ENCODE measurements at places on chromosomes 7 and 10.

GRCh38 chr10:42971251-42971599 is 105.6 kb upstream of the RET start:
- no peak for DNase-seq

- DNase-seq, result no peak
Observed at GRCh38 chr10:88012641-88013040, 149.2 kb downstream of the PTEN start.

GRCh38 chr7:25478925-25479324 is 250.6 kb upstream of the NPVF start:
- DNase-seq, result no peak

DNA sequence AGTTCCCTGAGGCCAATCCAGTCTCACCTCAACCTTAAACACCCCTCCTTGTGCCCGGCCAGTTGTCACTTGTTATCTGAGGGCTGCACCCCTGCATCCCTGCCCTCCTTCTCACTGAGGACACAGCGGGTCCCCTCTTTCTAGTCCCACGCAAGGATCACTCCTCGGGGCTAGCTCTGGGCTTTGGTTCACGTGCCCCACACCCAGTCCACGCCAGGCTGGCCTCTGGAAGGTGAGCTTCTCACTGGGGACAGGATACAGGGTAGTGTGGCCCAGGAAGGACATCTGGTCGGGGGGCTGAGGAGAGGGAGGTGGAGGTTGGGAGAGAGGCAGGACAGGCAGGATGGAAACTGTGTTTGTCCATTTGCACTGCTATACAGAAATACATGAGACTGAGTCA is 25.5 kb downstream of the UPP1 start:
- DNase-seq, result no peak

GRCh38 chr10:42830237-42830636 is 47.6 kb downstream of the BMS1 start:
- DNase-seq, result no peak

DNA sequence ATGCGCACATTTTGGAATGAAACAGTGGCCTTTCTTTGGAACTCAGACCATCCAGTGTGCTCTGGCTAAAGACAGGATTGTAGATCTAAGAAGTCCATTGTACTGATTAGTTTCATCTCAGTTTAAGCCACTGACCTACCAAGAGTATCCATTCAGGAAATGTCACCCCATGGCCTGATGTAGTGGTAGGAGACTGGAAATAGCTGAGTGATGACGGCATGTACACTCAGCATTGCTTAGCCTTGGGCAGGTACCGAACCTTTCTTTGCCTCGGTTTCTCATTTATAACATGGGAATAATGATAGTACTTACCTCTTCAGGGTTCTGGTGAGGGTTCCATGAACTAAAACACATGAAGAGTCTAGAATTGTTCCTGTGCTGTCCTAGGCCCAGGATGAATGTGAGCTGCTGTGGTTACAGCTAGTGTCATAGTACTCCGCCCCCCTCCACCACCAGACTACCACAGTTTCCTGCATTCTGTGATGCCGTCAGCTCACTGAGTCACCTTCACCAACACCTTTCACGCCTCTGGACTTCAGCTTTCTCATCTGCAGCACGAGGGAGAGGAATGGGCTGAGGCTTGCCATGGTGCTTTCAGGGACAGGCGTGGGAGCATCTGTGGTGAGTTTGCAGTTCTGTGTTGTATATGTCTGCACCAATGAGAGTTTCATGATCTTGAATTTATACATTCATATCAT is 484.0 kb upstream of the GALNT17 start:
- no peak for DNase-seq

DNA sequence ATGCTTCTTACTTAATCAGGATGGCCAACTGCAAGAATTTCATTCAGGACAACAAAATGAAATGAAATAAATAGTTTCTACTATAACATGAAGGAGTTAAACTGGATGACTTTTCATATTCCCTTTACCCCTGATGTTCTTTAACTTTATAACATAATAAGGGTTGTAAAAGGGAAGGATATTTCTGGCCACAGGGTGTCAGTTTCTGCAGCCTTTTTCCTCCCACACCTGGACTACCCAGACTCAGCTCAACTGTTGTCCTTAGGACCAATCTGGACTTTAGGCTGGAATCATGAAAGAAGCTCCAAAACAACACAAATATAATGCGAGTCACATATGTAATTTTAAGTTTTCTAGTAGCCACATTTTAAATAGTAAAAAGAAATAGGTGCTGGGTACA is 43.4 kb downstream of the PRPS1L1 start:
- DNase-seq, result no peak

DNA sequence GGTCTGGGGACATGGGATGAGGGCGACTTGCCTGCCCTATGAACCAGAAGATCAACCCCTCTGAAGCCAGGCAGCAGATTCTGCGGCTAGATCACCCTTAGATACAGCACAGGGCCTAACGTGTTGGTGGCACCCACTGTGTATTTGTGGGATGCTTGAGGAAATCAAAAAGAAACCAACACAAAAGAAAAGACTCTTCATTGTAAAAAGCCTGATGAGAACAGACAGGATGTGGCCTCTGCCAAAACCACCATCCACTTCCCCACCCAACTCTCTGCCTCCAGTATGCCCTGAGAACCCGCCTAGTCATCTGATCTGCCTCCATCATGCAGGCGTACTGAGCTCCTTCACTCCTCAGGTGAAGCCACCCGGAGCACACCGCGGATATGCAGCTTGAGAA is 97.2 kb upstream of the INSYN2A start:
- no peak for DNase-seq
